ENCODE measurements at places on chromosomes 2 and 18.
A peak's percentile ranks its signal among the peaks of the same experiment; 100 is the strongest.

DNA sequence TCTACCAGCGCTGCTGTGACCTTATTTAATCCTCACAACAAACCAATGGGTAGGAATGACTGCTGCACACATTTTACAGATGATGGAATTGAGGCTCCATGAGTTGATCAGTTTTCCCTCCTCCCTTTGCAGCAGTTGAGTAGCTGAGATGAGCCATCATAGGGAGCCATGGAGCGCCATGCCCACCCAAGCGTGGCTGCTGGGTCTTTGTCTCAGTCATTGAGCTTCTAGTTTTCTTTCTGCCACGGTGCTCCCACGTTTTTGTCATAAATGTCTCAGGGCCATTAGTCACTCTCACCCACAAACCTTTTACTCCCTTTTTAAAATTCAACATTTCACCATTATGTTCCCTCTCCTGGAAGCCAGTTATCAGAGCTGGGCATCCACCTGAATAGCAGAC is 45.8 kb downstream of the TMEM17 start:
- DNase-seq = no peak

DNA sequence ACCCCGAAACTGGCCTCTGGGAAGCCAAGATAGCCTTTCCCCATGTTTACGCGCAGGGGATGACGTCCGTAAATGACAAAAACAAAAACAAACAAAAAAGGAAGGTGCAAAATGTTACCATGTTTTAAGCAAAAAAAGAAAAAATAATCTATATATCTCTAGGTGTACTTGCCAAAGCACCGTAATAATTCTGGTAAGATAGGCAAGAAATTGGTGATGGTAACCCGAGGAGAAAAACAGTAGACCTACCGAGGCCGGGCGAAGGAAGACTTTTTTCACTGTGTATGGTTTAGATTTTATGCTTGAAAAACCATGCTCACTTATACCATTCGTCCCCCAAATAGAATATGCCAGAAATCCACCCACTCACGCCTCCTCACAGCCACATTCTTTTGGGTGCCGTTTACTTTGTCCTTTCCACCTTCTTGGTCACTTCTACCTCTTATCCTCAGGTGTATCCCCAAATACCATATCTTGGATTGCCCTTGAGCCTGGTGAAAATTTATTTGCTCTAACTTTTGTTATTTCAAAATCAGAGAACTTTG is 8.0 kb downstream of the GATA6 start:
- DNase-seq = no peak

GRCh38 chr2:226699321-226699720 is 100.3 kb downstream of the IRS1 start:
- peak; percentile 63 for DNase-seq

GRCh38 chr2:112476434-112476833 is 5.5 kb upstream of the TTL start:
- DNase-seq = no peak

DNA sequence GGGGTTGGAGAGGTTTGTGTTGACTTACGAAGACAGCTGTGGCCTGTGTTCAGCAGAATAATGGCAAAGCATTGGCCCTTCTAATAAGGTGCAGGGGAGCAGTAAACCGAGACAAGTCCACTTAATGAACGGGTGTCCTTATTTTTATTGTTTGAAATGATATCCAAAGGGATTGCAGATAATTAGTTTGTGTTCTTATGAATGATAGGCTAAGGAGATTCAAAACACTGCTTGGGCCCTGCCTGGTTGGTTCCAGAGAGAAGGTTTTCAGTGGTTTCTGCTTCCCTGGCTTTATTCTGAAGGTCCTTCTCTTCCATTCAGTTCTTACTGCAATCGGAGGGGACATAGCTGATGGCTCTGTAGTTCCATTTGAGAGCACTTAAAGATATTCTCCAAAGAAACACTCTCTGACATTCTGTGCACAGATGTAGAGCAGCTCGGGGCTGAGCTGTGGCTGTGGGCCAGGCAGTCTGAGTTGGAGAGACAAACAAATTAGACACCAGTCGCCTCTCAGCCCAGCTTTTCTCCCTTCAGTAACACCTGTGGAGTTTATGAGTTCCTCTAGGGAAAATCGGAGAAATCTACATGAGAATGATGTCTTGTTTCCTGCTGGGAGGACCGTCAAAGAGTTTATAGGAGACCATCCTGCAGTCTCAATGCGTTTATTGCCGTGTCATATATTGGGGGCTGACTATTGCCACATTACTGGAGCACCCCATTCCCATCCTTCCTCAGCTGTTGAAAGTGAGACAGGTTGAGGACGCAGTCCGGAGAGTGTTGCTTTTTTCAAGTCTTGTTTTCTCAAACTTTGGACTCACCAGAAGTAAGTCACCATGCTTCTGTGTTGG is 6.5 kb downstream of the GREB1 start:
- DNase-seq = no peak

GRCh38 chr18:42936289-42936688 is 179.2 kb downstream of the RIT2 start:
- peak; percentile 64 for DNase-seq

GRCh38 chr2:61277756-61278155 is 115.8 kb downstream of the C2orf74 start:
- no peak for DNase-seq

DNA sequence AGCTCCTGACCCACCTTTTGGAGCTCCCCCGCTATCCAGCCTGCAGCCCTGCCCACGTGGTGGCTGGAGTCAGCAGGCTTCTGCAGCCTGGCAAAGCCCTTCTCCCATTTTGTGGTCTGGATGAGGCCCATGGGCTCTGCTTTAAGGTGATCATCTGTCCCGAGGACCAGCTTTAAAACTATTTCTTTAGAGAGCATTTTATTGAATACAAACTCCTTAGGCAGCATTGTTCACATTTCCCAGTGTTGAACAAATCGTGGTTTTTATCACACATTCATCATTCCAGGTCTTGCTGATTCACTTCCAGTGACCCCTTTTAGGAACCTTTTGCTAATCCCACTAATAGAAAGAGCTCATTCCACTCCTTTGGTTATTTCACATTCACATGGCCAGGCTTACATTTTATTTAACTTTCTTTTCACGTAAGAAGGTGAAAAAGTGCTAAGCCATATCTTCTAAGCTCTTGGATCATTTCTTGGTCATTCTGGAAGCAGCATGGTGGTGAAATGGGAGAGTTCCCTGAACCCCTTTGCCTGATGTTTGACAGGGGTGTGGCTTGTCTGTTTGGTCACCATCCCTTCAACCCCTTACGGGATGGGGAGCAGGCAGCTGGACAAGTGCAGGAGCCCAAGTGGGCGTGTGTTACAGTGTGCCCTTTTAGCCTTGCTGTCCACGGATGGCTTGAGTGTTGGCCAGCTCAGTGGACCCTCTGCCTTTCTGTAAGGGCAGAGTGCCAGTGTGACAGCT is 80.4 kb upstream of the RAPGEF4 start:
- DNase-seq = peak; percentile 86

- DNase-seq = no peak
Measured at GRCh38 chr18:39190508-39190907, 1624.9 kb upstream of the CELF4 start.

DNA sequence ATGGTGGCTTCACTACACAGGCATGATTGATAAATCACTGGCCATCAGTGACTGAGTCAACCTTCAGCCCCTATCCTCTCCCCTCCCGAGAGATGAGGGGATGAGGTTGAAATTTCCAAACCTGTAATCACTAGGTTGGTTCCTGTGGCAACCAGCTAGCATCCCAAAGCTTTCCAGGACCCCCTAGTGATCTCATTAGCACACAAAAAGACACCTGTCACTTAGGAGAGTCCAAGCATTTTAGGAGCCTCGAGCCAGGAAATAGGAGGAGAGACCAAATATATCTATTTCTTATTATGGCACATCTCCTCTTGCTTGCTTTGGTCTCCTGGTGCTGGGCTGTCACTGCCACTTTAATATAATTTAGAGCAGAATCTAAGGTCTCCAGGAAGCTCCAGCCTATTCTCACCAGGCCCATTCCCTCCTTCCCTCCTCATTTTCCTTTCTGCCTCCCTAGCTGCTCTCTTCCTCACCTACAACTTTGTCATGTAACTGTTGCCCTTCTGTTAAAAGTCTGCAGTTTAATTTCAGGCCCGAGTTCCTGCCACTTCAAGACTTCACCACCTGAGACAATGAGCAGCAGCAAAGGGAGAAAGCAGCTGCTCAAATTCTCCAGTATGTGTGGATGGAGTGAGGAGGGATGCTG is 33.2 kb upstream of the NAB1 start:
- DNase-seq = no peak

- DNase-seq = peak; percentile 32
Measured at GRCh38 chr2:237998530-237998929, 31.7 kb downstream of the UBE2F start.

DNA sequence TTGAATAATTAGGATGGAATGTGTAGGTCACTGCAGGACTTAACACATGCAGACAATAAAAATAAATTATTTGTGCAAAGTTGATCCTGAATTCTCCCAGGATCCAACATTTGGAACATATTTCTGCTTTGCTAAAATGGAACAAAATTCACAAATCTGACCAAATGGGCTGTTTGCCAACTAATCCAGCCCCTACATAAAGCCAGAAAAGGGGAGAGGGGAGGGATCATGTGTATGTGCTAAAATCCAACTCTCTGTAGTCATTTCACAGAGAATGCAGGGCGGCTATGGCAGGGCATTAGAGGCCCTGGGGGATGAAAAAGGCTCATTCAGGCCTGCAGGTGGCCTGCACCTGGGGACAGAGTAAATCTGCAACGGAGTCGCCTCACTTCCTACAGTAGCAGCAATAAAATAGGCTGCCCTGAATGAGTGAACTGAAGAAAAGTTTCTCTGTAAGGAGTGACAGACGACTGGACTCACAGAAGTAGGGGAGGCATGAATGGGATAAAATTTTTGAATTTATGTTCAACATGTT is 4.0 kb upstream of the ZFP36L2 start:
- no peak for DNase-seq

GRCh38 chr2:130302164-130302886 is 40.4 kb upstream of the IMP4 start:
- no peak for DNase-seq

DNA sequence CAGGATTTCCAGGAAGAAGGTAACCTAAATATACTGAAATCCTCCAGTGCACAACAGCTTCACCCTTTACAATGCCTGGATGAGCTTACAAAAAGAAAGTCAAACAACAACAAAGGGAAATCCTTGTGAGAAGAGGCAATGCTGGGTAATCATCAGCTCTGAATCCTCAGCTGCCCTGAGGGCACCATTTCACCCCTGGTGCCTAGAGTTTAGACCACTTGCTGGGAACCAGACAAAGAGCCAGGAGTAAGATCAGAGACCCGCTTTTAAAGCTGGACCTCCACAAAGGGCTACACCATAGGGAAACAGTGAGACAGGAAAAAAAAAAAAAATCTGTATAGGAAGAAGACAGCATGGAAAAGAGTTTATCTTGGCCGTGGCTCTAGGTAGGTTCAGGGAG is 97.0 kb downstream of the FOXI3 start:
- no peak for DNase-seq

DNA sequence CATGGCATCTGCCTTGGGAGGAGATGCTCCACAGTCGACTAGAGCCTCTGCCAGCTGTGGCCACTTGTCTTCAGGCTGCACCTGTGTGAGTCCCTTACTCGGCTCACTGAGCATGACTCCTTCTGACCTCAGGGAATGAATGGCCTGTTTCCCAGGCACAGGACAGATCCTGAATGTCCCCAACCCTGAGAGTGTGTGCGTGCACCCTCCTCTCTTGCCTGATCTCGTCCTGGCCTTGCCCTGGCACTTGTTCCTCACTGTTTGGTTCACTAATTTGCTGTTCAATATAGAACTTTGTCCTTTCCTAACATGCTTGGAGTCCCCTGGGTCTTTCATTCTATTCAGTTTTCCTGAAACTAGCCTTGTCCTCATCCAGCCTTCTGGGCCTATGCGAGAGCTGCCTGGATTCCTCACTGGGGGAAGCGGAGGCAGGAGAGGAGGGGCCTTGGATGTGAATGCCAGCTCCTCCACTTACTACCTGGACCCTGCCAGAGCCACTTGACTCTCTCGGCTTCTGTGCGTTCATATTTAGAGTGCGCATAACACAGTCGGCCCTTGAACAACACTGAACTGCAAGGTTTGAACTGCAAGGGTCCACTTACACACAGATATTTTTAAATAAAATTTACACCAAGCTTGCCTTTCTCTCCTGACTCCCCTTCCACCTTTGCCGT is 184.8 kb downstream of the ACKR3 start:
- DNase-seq = no peak

DNA sequence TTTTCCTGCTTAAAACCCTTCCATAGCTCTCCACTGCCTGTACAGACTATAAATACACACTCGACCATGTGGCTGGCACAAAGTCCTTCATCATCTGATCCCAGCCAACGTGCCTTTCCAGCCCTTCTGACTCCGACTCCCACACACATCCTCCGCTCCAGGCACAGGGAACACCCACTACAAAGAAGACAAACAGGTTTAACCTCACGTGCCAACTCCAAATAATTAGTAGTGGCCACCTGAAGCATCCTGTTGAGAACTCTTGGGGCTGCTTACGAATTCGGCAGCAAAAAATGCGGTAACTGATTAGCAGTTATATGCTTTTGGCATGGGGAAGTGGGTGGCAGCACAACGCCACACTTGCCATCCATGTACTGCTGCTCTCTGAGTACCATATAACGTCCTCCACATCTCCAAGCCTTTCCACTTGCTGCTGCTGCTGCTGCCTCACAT is 12.1 kb downstream of the SPIRE1 start:
- no peak for DNase-seq

- no peak for DNase-seq
Measured at GRCh38 chr18:62621546-62621945, 93.8 kb upstream of the PHLPP1 start.

- DNase-seq = no peak
Measured at GRCh38 chr18:37653618-37654017, 88.0 kb upstream of the CELF4 start.

DNA sequence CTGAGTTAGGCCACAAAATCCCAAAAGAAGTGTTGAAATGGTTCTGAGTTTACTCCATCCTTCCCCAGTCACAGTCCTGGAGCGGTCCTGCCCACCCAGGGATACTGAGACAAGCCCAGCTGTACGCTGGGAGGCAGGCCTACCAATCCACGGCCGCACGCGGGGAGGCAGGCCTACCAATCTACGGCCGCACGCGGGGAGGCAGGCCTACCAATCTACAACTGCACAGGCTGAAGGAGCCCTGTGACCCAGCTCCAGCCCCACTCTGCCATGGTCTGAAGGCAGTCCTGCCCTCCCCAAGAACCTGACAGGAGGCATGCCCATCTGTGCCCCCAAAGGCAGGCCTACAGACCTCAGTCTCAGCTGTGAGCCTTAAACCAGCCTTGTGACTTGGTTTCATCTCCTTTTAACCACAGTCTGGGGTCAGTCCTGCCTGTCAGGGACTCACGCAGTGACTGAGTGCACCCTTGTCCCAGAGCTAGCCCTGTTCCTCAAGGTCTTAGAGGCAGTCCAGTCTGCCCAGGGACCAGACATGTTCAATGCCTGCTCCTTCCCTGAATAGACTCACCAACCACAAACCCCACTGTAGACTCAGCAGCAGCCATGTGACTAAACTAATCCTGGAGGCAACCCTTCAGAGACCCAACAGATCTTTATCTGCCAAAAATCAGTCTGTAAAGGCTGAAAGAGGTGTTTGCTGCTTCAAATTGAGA is 36.8 kb downstream of the GPC1 start:
- no peak for DNase-seq

DNA sequence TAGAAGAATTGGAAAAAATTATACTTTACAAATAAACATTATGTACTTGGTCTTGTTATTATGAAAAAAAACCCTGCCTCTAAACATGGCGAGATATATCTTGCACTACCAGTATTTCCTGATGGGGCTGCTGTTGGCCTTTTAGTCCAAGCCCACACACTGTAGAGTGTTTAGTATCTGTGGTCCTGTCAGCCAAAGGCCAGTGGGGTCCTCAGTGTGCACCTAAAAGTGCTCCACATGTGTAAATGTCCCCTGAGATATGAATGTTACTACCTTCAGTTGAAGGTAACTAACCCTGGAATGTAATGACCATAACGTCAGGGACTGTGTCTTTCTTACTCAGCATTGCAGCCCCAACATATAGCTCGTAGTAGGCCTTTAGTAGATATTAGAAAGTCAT is 71.1 kb upstream of the HK2 start:
- DNase-seq = no peak

Measured in mesenchymal stem cell (in vitro differentiated cells and primary cell).